ENCODE measurements at places on chromosomes 6 and 20.
A peak's percentile ranks its signal among the peaks of the same experiment; 100 is the strongest.

GRCh38 chr6:90121982-90122381 is 174.7 kb downstream of the BACH2 start:
- no peak for DNase-seq

- no peak for DNase-seq
These were observed 2.1 kb downstream of the KHDRBS2 start for GRCh38 chr6:62283796-62284411.

DNA sequence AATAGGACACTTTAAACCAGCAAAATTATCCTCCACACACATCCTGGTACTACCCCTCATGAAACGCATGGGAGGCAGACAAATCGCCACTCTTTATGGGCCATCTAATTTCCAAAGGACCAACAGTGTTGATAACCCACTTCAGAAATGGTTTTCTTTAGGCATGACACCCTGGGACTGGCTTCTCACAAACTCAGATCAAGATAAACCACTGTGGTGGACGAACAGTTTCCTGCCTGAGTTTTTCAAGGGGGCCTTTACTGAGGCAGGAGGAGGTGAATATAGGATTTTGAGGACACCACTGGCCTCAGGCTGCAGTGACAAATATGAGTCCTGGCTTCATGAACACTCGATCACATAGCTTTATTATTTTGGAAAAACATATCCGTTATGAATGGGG is 26.0 kb downstream of the TRAM2 start:
- no peak for DNase-seq

GRCh38 chr6:6925391-6926164 is 182.2 kb upstream of the RREB1 start:
- DNase-seq = no peak

DNA sequence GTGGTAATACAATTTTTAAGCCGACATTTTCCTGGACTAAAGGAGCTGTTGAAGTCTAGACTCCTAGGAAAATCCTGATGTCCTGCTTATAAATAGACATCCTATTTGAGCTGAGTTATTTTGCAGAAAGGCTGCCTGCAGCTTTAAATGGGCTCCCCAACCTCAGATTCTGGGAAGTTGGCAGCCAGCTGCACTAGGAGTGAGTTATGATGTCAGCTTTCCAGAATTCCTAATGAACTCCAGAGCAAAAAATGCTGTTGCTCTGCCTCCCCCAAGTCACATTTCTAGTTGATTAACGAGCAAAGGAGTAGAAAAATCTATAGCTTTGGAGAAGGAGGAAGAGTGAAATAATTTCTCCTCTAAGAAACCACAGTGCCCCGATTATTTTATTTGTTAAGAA is 346.3 kb upstream of the SULF2 start:
- no peak for DNase-seq

- no peak for DNase-seq
These were observed 17.3 kb downstream of the TULP4 start for GRCh38 chr6:158329531-158329930.

GRCh38 chr6:34011264-34011663 is 134.6 kb downstream of the GRM4 start:
- no peak for DNase-seq

DNA sequence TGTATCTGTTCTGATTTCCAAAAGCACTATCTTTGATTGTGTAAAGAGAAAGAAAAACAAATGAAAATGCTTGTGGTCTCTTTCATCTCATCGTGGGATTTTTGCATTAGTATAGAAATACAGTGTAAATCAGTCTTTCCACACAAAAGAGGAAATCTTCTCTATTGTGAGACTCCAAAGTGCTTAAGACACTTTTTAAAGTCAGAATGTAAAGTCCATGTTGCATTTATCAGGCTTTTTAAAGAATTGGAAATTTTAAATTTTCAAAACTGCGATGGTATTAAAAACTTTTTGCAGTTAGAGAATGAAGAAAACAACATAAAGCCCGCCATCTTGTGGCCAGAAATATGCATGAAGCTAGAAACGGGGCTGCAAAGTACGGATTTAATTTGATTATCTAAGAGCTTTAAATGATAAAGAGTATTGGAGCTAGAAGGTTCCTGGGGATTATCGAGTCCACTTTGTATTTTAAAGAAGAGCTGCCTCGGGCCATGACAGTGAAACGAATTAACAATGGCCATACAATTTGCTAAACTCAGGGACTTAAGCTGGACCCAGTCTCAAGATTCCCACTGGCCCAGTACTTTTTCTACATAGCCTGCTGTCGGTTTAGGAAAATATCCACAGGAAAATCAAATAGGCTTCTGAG is 339.6 kb downstream of the ARHGAP18 start:
- no peak for DNase-seq

DNA sequence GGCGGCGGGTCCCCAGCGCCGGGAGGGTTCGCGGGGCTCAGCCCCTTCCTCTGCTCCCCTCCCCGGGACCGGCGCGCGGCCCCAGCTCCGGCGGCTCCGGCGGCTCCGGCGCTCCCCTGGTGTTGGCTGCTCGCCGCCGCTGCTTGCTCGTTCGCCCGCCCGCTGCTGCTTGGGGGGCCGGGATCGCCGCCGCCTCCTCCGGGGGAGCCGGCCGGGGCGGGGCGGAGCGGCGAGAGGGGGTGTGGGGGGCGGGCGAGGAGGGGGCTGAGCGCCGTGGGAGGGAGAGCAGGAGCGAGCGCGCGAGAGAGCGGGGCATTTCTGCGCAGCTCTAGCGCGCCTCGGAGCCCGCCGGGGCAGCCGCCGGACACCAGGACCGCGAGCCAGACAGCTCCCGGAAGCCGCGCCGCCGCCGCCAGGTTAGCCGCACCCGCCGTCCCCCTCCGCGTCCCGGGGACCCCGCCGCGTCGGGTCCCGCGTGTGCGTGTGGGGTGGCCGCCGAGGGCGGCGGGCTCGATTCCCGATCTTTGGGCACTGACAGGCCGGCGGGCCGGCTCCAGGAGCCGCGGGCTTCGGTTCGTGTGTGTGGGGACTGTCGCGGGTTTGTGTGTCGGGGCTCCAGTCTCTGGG is 62.0 kb upstream of the EPB41L1 start:
- DNase-seq = no peak

GRCh38 chr6:14734416-14735340 is 511.2 kb upstream of the JARID2 start:
- DNase-seq = peak; percentile 86

DNA sequence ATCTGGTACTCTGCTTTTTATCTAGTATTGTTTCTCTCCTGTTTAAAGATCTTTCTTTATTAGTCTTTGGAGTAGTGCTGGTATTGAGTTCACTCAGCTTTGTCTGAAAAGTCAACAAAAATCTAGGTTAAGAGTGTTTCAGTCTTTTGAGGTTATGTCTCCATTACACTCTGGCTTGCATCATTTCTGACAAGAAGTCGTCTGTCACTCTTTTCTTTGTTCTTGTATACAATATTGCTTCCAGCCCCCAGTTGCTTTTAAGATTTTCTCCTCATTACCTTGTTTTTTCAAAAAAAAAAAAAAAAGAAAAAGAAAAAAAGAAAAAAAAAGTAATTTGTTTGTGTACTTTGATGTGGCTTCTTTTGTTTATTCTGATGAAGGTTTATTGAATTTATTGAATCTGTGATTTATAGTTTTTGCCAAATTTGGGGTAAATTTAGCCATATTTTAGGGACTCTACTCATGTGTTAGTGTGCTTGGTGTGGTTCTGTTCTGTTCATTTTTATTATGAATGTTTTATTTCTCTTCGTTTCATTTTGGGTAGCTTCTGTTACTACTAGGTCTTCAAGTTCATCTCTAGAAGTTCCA is 408.9 kb downstream of the CDKAL1 start:
- DNase-seq = no peak

DNA sequence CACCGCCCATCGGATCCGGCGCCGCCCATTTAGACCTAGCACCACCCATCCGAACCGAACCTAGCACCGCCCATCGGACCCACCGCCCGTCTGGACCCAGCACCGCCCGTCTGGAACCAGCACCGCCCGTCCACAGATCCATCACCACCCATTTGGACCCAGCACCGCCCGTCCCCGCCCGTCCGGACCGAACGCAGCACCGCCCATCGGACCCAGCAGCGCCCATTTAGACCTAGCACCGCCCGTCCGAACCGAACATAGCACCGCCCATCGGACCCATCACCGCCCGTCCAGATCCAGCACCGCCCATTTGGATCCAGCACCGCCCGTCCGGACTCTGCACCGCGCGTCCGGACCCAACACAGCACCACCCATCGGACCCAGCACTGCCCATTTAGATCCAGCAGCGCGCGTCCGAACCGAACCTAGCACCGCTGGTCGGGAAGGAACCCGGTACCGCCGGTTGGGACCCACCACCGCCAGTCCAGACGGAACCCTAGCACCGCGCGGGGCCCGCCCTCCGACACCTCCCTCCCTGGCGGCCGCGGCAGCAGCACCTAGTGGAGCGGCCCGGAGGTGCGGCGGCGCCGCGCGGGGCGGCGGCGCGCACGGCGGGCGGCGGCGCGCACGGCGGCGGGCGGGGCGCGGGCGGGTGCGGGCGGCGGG is 348 bp upstream of the AFDN start:
- DNase-seq = no peak

- DNase-seq = no peak
These were observed 34.8 kb downstream of the PPP1R16B start for GRCh38 chr20:38840053-38840893.

- no peak for DNase-seq
These were observed 622.3 kb upstream of the ARID1B start for GRCh38 chr6:156154896-156155295.

- no peak for DNase-seq
These were observed 35.3 kb downstream of the EFCAB8 start for GRCh38 chr20:32894026-32894483.

- no peak for DNase-seq
These were observed 6.6 kb downstream of the PPDPF start for GRCh38 chr20:63527184-63527583.

- DNase-seq = no peak
These were observed 170.7 kb upstream of the SCGN start for GRCh38 chr6:25481267-25481666.

DNA sequence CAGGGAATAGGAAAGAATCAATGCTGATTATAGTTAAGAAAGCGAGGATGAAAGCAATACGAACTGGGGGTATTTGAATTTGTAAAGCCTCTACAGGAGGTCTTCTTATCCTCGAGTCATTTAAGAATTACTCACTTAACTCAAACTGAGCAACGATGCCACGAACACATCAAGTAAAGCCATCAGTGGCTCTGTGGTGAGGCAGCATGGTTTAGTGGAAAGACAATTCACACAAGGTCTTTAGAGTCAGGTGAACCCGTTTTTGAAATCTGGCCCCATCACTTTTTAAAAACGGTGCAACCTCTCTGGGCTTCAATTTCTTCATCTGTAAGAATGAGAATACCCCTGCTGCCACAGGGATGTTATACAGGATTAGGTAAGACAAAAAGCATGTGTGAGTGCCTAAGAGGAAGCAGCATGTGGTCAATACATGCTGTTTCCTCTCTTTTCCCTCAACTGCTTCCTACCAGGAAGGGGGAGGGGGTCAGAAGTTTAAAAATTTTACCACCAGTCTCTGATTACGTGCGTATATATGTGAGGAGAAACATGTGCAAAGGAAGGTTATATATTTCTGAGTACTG is 162.0 kb downstream of the BTBD9 start:
- no peak for DNase-seq

DNA sequence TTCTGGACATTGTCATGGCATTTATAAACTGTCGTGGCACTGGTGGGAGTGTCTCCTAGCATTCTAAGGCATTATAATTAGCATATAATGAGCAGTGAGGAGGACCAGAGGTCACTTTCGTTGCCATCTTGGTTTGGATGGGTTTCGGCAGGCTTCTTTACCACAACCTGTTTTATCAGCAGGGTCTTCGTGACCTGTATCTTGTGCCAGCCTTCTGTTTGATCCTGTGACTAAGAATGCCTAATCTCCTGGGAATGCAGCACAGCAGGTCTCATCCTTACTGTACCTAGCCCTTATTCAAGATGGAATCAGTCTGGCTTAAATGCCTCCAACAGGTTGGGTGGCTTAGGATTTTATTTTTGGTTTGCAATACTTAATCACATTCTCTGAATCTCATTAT is 142.7 kb upstream of the GGTLC1 start:
- no peak for DNase-seq
